ENCODE measurements at places on chromosomes 16 and 17. TPM values are rescaled to one million over a fixed set of nuclear protein-coding genes. Genes with fewer than 3 reads are reported as not detected.

The ZFPM1 gene
- polyA plus RNA-seq, result 0.20 TPM

The FOXN1 gene
- not detected for polyA plus RNA-seq

The KRTAP2-1 gene
- polyA plus RNA-seq, result not detected

The KRT33B gene
- 0.07 TPM for polyA plus RNA-seq

The MYLK3 gene
- 0.11 TPM for polyA plus RNA-seq

The ARL5C gene
- not detected for polyA plus RNA-seq

The MT1E gene
- polyA plus RNA-seq, result 153 TPM

The OR3A3 gene
- not detected for polyA plus RNA-seq

The WNT3 gene
- polyA plus RNA-seq, result 1.4 TPM

The PRR29 gene
- 0.15 TPM for polyA plus RNA-seq

The LCAT gene
- 7.9 TPM for polyA plus RNA-seq

The HSPB9 gene
- polyA plus RNA-seq, result not detected

The TBC1D3D gene
- polyA plus RNA-seq, result 3.6 TPM

GRCh38 chr17:76382351-76382802, 2.0 kb upstream of the SPHK1 start:
- no peak for DNase-seq

GRCh38 chr17:50176559-50177357, 11.0 kb downstream of the SGCA start:
- no peak for DNase-seq

DNA sequence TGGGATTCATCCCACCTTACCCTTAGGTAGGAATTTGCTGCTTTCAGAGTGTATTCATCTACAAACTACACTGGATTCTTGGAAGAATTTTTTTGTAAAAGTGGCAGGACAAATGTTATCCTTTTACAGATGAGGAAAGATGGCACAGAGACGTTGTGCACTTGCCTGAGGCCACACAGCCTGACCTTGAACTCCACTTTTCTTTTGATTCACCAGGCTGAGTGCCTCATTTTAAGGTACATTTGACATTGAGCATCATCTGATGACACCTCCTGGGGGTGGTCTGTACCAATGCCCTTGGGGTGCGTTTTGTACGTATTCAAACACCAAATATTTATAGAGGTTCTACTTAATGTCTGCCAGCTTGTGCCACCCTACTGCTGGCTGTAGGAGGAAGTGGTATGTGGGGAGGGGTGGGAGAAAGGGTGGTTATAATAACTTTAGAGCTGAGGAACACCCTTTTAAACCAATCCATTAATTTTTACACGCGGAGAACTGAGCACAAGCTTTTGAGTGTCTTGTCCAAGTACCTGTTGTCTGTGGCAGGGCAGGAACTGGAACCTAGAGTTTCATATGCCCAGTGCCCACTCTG, 29.1 kb downstream of the HS3ST3B1 start:
- DNase-seq, result no peak

GRCh38 chr16:80924372-80924978, 82.2 kb downstream of the CMC2 start:
- DNase-seq, result no peak

GRCh38 chr16:18969050-18969854, 14.5 kb upstream of the TMC7 start:
- DNase-seq, result peak; percentile 23

- DNase-seq, result no peak
These were observed 40.6 kb downstream of the RAB11FIP4 start for GRCh38 chr17:31431852-31432658.

DNA sequence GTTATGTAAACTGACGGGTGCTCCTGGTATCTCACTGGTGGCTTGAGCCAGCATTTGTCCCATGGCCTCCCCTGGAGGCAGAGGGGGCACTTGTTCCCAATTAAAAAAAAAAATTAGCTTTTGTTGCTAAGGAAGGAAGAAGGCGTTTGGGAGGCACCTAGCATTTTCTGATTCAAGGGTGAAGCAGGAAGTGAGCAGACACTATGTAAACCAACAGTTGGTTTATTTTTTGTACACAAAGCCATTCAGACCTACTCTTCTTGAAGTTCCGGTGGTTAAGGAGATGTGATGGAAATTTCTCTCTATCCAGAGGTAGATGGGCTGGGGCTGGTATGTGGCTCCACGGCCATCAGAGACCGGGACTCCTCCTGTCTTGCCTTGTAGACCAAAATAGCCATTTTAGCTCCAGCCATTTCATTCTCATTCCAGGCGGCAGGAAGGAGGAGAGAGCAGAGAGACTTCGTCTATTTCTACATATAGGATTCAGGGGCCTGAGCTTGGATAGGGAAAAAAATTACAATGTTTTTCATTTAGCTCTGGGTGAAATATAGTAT, 103.0 kb downstream of the SNX29 start:
- no peak for DNase-seq

GRCh38 chr17:21019976-21020586, 22.7 kb downstream of the USP22 start:
- no peak for DNase-seq

DNA sequence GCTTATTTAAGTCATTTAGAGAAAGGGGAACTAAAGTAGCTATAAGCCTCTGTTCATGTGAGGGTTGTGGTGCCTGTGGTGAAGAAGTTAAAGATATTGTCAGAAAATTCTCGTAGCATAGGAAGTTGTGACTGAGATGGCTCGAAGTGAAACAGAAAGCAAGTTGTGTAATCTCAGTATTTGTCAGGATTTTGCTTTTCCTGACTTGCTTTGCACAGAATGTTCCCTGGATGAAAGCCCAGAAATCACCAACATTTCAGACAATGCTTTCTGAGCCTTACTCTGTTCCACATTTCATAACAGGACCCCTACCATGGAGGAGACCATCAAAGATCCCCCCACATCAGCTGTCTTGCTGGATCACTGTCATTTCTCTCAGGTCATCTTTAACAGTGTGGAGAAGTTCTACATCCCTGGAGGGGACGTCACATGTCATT, 10.6 kb downstream of the CALCOCO2 start:
- peak; percentile 10 for DNase-seq

DNA sequence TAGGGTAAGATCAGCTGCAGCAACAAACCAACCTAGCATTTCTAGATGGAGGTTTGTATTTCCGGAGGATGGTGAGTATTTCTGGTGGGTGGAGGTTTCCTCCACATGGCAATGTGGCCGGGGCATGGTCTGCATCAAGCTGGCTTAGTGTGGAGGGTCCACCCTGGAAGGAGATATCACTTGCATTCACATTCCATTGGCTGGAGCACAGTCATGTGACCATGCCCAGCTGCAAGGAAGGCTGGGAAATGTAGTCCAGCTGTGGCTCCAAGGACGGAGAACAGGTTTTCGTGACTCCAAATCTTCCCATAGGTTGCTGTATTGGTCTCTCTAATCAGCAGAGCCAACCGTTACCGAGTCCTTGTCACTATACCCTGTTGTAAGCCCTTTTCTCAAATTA, 68.7 kb downstream of the RAI1 start:
- no peak for DNase-seq

- DNase-seq, result no peak
These were observed 3.9 kb downstream of the CCR7 start for GRCh38 chr17:40561294-40561870.

- no peak for DNase-seq
These were observed 21.1 kb downstream of the FOXN1 start for GRCh38 chr17:28527181-28527681.

DNA sequence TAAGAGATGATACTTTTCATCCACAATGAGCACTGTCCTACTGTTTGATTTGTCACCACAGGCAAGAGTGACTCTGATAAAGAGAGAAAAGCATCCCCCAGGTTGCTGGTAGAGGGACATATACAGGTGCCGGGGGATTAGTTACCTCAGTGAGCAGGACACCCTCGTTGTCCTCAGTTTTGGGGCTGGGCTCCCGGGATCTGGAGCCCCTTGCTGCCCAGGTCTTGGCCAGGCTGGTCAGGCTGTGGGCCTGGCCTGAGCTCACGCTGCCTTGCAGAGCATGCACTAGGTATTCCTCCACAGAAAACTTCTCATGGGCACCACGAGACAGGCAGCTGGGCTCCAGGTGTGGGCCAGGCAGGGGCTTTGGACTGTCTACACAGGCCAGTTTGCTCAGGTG, 24.4 kb upstream of the SPATA32 start:
- DNase-seq, result no peak

GRCh38 chr16:78589331-78589730, 489.9 kb downstream of the WWOX start:
- no peak for DNase-seq

- no peak for DNase-seq
These were observed at the start of gene EME2 for GRCh38 chr16:1772362-1772907. Gene EME2, plus strand, starts transcription at chr16:1772810. Its CDS starts 418 bp downstream, at chr16:1773228.

DNA sequence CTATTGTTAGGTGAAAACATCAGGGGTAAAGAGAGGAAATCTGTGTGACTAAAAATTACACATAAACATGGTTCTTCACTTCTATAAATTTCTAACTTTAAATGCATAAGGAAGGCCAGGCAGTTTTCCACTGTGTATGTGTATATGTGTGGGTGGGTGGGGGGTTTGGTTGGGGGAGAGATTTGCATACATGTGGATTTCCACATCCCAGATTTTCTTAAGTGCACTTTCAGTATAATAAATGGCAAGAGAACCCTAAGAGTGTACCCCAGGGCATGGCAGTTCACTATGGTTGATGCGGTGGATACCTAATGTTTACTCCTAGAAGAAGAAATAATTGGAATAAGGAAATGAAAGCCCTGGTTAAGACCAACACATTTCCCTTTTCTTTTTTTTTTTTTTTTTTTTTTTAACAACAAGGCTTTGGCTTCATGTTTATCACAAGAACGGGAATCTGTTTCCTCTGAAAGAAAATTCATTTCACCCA, 451.8 kb upstream of the CCL2 start:
- no peak for DNase-seq

- DNase-seq, result no peak
These were observed 15.3 kb upstream of the GNA13 start for GRCh38 chr17:65071861-65072260.

DNA sequence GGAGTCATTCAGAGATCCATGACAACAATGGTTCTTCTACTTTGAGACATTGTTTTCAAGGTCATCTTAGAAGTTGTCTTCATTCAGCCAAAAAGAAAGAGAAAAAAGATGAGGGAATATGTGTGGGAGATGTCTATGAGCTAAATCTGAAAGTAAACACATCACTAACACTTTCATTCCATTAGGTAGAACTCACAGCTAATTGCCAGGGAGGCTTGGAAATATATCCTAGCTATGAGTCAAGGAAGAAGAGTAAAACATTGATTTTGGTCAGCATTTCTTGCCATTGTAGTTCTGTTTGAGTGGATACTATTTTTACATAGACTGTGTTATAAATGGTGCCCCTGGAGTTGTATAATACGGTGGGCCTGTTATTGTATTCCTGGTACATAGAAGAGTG, 316.4 kb upstream of the MYOCD start:
- no peak for DNase-seq

DNA sequence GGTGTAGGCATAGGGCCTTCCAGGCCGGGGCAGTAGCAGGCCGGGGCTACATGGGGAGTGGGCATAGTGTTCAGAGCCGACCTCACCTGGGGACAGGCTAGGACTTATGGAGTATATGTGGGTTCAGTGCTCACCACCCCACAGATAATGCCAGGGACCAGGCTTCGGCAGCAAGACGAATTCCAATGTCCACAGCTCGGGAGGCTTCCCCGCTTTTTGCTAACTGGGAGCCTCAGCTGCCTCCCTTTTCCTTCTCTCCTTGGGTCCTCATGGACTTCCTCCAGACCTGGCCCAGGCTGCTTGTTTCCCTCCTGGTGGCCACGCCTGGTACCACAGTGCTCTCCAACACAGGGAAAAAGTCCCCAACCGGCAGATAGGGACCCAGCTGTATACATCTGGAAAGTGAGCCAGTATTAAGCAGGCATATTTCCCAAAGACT, 20.1 kb upstream of the SLC46A1 start:
- DNase-seq, result no peak

DNA sequence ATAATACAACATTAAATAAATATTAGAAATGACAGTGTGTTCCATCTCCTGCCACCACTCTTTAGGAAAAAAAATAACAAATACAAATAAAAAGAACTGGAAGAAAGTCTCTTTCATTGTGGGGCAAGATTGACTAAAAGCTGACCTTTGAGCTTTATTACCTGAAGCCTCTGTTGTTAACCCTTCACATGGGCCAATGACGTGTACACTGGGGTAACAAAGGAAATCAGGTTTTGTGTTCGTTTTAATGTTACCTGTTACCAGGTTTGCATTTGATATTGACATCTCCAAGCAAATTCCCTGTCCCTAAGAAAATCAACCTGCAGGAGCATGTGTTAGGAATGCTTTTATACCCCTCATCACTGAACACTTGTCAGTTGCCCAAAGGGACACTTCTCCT, 39.0 kb downstream of the NLK start:
- no peak for DNase-seq

GRCh38 chr17:34299027-34299426, 13.5 kb downstream of the CCL11 start:
- DNase-seq, result no peak

GRCh38 chr17:77687417-77687816, 271.1 kb upstream of the TNRC6C start:
- no peak for DNase-seq

DNA sequence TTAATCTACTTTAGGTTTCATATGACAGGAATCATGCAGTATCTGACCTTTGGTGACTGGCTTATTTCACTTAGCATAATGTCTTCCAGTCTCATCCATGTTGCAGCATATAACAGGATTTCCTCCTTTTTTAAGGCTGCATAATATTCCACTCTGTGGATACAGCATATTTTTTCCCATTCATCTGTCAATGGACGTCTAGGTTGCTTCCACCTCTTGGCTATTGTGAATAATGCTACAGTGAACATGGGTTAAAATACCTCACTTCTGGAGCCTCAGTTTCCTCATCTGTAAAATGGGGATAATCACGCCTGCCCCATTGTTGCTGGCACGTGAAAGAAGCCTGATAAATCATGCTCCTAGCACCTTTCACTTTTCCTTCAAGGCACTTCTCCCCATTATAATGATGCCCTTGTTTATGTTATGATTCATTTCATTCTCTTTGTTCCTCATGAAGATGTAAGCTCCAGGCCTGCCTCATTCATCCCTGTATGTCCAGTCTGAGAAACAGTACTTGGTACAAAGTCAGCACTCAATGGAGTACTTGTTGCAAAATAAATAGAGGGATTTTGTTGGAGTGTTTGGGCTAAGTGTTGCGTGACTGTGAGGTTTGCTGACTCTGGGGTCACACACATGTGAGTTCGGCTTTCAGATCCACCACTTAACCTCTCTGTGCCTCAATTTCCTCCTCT, 59.6 kb downstream of the ABAT start:
- no peak for DNase-seq

GRCh38 chr17:80668375-80669148, 123.9 kb downstream of the RPTOR start:
- DNase-seq, result no peak

- DNase-seq, result no peak
These were observed 24.5 kb downstream of the CLUH start for GRCh38 chr17:2687074-2687418.

GRCh38 chr16:29940656-29941055, 14.6 kb upstream of the KCTD13 start:
- no peak for DNase-seq

All from AG04450 (cell line).